Psoas muscle (tissue), 8 donors: ENCODE measurements at places on chromosomes 1 and 21.
A peak's percentile ranks its signal among the peaks of the same experiment; 100 is the strongest.

- DNase-seq = no peak
Measured at GRCh38 chr1:199403531-199404116, 623.9 kb upstream of the NR5A2 start.

GRCh38 chr21:45304476-45304830 is 16.8 kb upstream of the POFUT2 start:
- DNase-seq = peak; percentile 14

GRCh38 chr1:107877745-107878144 is 87.2 kb downstream of the VAV3 start:
- no peak for DNase-seq

GRCh38 chr1:40625076-40625475 is 40.4 kb downstream of the RIMS3 start:
- no peak for DNase-seq

- DNase-seq = no peak
Measured at GRCh38 chr1:111219557-111220286, 7.8 kb upstream of the CHI3L2 start.

DNA sequence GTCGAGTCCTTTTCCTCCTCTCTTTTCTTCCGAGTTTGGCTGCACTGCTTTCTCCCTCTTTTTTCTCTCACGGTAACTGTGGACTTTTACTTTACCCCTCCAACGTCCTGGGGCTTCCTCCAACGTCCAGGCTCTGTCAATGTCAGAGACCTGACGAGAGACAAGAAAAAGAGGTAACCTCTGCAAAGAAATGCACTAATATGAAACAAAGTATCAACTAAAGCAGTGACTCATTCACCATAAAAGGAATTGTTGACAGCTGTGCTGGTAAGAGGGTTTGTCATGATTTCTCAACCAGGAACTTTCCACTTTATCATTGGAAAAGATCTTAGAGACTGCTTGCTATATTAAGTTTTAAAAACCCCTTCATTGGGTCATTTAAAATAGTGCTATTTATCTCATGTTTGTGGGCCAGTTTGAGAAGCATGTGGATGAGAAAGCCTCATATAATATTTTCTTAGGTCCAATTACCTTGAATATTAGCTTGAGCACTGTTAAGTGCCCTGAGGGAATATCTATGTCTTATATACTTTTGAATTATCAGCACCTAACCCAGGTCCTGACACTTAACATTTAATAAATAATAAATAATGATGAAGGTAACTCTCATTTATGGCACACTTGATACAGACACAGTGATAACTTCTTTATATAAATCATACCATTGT is at the start of gene GBP2:
Gene GBP2, minus strand, starts transcription at position 202 of the 668 bp plus-strand sequence. CDS start 4,148 bp downstream, outside the sequence.
- DNase-seq = no peak

DNA sequence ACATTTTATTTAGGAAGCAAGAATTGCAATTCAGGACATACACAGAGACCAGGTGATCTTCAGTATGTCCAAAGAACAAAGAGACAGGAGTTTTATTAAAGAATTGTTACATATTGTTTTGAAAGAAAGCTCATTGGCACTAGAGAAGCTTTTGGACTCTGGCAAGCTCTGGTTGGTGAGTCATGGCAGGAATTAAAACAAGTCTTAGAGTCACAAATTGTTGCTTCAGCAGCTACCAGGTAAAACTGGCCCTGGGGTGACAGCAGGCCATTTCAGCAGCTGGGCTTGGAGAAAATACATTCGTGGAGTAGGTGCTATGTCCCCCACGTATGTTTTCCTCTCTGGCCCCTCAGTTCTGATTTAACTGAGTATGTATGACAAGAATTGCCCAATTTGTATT is 58.8 kb downstream of the MAP3K21 start:
- DNase-seq = no peak
